ENCODE measurements at places on chromosomes 5 and 9.

DNA sequence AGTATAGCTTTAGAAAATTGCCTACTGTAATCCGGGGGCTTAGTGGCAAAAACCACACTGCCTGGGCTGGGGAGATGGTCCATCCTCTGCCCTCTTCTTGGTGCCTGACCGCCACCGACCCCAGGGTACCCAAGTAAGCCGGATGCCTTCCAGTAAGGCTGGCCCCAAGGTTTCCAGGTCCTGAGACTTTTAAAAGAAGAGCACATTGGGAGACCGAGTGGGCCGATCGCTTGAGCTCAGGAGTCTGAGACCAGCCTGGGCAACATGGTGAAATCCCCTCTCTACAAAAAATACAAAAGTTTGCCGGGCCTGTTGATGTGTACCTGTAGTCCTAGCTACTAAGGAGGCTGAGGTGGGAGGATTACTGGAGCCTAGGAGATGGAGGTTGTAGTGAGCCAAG, 406.7 kb upstream of the IRX4 start:
- DNase-seq: no peak

DNA sequence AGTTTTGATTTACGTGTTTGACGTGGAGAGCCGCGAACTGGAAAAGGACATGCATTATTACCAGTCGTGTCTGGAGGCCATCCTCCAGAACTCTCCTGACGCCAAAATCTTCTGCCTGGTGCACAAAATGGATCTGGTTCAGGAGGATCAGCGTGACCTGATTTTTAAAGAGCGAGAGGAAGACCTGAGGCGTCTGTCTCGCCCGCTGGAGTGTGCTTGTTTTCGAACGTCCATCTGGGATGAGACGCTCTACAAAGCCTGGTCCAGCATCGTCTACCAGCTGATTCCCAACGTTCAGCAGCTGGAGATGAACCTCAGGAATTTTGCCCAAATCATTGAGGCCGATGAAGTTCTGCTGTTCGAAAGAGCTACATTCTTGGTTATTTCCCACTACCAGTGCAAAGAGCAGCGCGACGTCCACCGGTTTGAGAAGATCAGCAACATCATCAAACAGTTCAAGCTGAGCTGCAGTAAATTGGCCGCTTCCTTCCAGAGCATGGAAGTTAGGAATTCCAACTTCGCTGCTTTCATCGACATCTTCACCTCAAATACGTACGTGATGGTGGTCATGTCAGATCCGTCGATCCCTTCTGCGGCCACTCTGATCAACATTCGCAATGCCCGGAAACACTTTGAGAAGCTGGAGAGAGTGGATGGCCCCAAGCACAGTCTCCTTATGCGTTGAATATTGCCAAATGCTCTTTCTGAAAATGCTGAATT, 850 bp downstream of the RRAGA start:
- DNase-seq: peak; percentile 18

DNA sequence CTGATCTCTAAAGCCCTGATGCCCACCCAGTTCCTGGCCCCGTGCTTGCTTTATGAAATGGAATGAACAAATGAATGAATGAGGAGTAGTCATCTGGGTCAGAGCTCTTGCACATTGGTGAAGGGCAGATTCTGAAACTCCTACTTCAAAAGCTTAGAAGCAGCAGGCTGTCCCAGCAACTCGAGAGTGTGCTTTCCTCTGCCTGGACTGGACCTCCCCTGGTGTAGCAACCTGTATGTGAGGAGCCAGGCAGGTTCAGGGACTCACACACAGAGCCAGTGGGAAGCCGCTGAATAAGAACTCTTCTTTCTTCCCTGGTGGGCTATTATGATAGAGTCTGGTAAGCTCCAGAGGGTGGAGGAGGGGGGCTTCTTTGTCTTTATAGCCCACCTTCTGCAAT, 396.4 kb downstream of the CDK5RAP2 start:
- no peak for DNase-seq

DNA sequence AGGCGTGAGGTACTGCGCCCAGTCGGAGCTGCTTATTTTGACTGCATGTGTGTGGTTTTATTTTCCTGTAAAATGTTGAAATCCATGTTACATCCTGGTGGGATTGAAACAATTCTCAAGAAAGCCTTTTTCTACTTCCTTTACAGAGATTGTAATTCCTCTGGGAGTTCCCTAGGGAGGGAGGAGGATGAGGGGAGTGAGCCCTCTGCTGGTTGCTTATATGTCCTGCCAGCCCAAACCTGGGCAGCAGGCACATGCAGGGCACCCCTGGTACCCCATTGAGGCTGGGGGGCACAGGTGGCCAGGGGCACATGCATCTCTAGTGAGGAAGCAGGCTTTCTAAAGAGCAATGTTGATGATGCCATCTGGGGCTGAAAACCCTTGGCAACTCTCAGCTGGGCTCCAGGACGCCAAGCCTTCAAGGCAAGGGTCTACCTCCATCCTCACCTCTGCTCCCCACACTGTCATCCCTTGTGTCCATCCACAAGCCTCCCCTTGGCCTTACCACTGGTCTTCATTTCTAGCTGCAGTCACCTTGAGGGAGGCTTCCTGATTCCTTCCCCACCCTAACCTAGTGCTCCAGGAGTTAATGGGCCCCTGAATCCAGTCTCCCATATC, 84.7 kb upstream of the TNFSF8 start:
- peak; percentile 15 for DNase-seq

- DNase-seq: no peak
Measured at GRCh38 chr9:128106940-128107467, 20.5 kb downstream of the PTGES2 start.

- no peak for DNase-seq
Measured at GRCh38 chr9:123642291-123643278, 286.6 kb downstream of the CRB2 start.

GRCh38 chr5:139453683-139454567, 8.6 kb downstream of the ECSCR start:
- DNase-seq: no peak

GRCh38 chr9:116635908-116636307, 51.2 kb upstream of the TRIM32 start:
- no peak for DNase-seq

GRCh38 chr5:177537389-177538361, 16.7 kb downstream of the FAM193B start:
- DNase-seq: no peak

DNA sequence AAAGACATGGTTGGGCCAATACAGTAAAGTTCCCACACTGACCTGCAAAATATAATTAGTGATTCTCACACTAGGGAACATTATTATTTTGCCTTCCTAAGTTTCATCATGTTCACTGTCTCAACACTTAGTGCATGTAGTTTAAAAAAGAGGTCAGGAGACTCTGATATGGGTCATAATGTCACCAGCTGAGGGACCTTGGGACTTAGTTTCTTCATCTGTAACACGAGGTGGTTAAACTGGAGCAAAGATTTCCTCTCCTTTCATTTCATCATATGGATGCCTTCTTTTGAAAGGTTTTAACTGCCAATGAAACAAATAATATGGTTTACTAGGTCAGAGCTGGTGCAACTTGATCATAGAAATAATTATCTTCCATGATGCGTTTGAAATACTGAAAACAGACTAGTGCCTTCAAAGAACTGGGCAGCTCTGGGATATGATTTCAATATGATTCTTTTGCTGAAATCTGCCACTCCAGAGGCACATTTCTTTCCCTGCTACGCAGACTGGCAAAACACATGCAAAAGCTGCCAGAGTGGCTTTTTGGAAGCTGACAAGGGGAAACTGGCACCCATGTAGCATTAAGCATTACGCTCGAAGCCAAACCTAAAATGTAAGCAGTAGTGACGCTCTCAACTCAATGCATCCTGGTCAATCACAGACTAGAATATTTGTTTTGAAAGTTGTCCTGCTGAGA, 20.8 kb downstream of the RETREG1 start:
- no peak for DNase-seq

GRCh38 chr5:55102348-55102747, at the start of gene GZMA:
Gene GZMA (plus strand): TSS chr5:55102646. CDS start chr5:55102683, 37 bp downstream.
- DNase-seq: no peak

GRCh38 chr5:65512170-65512937, 30.6 kb upstream of the ADAMTS6 start:
- no peak for DNase-seq

- DNase-seq: no peak
Measured at GRCh38 chr9:2253636-2254580, 238.8 kb downstream of the SMARCA2 start.

DNA sequence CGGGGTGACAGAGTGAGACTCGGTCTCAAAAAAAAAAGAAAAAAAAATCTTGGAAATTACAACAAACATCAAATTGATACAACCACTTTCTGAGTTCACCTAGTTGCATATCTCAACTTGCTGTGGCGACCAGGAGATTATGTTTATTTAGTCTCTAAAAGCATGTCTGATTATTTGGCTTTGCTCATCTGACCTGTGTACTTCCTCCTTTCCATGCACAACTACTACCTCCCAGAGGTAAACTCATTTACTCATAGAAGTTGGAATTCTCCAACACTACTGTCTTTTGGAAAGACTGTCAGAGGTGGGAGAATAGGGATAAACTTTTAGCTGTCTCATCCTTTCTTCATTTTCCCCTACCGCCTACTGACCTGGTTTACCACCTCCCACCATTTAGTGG, 42.6 kb downstream of the MTMR12 start:
- no peak for DNase-seq

- peak; percentile 5 for DNase-seq
Measured at GRCh38 chr5:150272531-150272930, 17.0 kb downstream of the CAMK2A start.

DNA sequence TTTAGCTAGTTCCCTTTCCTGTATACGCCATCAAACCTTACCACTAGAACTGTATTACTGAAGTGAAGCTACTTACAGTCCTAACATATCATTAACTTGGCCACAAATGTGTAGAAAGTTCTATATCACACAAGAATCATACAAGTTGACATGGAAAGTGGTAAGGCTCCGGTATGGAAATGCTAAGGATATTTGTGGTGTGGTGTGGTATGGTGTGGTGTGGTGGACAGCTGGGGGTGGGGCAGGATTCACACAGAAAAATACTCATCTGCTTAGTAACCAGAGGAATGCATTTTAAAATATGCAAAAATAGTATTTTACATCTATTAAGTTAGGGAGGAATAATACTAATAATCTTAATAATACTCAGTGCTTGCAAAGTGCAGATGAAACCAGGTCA, 69.4 kb downstream of the TRPC7 start:
- DNase-seq: no peak

GRCh38 chr5:116370149-116370548, 204.5 kb downstream of the SEMA6A start:
- DNase-seq: no peak

DNA sequence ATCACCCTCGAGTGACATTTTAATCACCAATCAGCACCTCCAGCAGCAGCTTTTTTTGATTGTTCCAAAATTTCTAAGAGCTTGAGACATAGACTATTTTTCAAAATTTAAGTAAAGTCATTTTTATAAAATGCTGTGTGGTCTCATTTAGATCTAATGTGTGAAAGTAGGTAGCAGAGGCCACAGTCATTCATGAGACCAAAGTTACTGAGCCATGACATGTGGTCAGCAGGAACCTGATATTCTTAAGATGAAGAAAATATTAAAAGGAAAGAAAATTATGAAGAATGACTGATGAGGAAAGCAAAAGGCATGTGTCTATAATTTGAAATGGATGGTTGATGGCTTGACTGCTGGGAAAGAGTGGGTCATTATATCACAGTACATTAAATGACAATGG, 7.2 kb downstream of the FREM1 start:
- DNase-seq: no peak

DNA sequence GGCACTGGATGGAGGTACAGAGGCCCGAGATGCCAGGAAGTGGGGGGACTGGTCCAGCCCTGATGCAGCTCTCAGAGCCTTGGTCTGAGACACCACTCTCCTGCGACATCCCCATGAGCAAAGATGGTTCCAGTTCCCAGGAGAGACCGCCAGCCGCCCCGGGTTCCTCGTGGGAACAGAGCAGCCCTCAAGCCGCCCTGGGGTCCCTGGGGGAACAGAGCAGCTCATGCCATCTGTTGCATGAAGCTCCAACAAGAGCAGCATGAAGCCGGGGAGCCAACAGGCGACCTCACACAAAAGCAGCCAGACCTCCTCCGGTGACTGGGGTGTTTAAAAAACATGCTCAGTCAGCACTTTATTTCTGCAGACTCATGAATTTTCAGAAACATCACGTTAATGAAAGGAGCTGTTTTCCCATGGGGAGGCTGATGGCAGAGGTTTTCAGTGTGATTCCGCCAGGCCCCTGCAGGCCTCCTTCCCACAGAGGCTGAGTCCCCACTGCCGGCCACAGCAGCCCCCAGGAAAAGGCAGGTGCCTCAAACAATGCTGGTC, 6.2 kb downstream of the SLC6A18 start:
- DNase-seq: no peak

- no peak for DNase-seq
Measured at GRCh38 chr9:79490657-79491248, 81.0 kb upstream of the TLE4 start.
